ENCODE measurements at places on chromosomes 6 and 20.

GRCh38 chr20:41645372-41645771 lies 27.2 kb upstream of the CHD6 start:
- DNase-seq, result no peak

- DNase-seq, result no peak
Measured at GRCh38 chr20:4563534-4563933, 158.2 kb upstream of the PRND start.

- no peak for DNase-seq
Measured at GRCh38 chr20:10649080-10649796, 24.6 kb downstream of the JAG1 start.

DNA sequence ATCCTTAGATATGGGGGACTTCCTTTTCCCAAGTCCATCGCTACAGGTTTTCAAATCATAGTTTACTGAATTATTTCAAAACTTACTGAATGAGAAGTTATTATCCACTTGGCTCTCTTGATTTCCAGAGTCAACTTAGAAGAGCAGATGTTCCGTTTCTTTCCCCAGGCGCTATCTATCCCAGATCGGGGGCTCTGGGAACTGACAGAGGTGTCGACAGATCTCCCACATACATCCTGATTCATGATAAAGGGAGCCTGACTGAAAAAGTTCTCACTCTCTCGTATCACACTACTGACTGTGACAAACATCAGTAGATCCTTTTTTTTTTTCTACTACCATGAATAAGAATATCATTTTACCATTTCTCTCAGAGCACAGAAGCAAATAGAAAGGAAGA lies 654.8 kb downstream of the RNF144B start:
- DNase-seq, result no peak

DNA sequence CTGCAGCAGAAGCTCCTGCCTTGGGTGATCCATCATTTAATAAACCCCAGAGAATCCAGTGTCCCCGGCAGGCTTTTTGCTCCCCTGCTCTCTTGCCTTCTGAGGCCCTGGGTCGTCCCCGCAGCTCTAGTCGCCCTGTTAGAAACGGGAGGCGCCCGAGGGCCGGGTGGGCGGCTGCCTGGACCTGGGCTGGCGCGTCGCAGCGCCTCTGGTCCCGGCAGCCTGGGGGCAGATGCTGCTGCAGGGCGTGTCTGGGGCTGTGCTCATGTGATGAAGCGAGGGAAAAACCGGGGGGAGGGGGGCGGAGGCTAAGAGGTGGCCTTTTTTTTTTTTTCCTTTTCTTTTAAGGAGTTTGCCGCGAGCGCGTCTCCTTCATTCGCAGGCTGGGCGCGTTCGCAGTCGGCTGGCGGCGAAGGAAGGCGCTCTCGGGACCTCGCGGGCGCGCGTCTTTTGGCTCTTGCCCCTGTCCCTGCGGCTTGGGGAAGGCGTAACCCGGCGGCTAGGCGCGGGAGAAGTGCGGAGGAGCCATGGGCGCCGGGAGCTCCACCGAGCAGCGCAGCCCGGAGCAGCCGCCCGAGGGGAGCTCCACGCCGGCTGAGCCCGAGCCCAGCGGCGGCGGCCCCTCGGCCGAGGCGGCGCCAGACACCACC lies 394 bp downstream of the AKAP12 start:
- no peak for DNase-seq

DNA sequence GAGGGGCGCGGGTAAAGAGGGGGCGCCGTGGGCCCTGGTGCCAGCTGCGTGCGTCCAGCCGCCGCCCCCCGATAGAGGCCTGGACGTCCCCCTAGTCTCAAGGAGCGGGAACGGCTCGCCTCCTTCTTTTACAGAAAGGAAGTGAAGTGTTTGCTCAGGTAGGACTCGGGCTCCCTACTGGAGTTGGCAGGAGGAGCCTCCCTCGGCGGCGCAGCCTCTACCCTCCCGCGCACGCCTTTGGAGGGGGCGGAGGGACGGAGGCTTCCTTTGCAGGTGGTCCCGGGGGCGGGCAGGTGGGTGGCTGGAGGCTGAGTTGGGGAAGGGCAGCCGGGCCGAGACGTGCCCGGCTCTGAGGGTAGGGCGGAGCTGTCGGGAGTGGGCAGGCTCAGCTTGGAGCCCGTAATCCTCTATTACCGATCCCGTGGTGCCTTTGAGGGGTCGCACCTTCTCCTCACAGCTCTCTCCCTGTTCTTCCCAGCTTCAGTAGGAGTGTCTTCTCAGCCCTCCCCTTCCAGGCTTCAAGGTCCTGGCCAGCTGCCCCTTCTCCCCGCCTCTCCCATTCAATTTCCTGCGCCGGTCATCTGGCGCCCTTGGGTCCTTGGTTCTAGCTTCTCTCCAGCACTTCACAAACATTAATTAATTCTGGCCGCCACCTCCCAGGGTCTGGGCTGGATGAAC lies 728 bp downstream of the ITPR3 start:
- peak; percentile 73 for DNase-seq
